GM12864 (cell line): ENCODE measurements at places on chromosomes 5 and 9.

DNA sequence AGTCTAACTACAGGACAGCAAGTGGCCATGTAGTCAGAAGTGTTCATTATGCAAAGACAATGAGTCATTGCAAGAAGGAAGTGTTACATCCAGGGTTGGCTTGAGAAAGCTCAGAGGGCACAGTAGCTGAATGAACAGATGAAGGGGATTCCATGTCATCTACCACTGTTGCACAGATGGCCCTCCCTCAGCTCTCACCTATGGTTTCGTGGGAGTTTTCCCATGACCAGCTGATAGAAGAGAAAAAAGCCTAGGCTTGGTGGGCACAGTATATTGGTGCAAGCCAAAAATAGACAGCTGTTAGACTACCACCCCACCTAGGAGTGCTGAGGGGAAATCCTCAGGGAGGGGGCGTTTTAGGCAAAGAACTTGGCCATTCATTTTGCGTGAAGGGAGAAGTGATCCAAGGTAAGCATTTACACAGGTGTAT lies 217.0 kb downstream of the DMRT2 start:
- DNase-seq: no peak

DNA sequence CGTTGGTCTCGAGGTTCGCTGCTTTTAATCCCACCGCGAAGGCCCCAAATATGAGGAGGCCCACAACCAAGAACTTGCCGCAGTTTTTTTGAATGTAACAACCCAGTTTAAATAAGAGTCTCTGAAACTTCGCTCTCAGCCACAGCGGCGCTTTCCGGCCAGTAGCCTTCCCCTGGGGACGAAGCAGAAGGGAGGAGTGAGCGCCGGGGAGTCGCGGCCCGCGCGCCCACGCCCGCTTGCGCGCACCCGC lies 10.4 kb downstream of the PTCH1 start:
- DNase-seq: no peak

DNA sequence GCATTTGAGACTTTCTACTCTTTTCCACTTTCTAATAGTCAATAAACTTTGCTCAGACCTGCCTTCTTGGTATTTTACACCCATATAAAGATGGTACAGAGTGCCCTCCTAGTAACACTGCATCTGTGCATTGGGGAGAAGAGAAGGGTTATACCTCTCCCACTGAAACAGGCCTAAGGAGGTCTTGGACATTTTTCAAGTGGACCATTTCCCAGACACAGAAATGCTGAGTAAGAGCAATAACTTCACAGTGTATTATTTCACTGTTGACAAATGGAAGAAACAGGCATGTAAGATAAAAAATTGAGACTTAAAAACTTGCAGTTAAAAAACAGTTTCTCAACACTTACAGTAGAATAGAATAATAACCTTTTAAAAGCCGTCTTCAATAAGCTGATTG lies 1224.0 kb upstream of the CDH18 start:
- no peak for DNase-seq

- DNase-seq: no peak
Measured at GRCh38 chr5:19547640-19548039, 440.4 kb downstream of the CDH18 start.

- DNase-seq: no peak
Measured at GRCh38 chr9:85892401-85892800, 48.5 kb upstream of the NAA35 start.

DNA sequence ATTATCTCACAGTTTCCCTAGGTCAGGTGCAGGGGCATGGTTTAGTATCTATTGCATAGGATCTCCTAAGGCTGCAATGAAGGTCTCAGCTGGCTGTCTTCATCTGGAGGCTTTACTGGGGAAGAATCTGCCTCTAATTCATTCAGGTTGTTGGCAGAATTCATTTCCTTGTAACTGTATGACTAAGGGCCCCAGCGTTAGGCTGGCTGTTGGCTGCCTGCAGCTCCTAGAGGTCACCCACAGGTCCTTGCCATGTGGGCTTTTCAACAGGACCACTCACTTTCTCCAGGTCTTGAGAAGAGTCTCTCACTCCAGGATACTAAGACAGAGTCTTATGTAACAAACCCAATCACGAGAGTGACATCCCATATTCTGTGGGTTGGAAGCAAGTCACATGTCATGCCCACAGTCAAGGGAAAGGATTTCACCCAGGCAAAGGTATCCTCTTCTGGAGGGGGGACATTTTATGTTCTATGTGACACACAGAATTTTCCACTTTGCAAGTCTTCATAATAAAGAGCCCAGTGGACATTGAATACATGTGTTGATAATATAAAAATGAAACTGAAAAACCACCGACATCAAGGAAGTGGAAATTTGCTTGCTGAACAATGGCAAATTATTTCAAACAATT lies 38.2 kb downstream of the HMHB1 start:
- no peak for DNase-seq

DNA sequence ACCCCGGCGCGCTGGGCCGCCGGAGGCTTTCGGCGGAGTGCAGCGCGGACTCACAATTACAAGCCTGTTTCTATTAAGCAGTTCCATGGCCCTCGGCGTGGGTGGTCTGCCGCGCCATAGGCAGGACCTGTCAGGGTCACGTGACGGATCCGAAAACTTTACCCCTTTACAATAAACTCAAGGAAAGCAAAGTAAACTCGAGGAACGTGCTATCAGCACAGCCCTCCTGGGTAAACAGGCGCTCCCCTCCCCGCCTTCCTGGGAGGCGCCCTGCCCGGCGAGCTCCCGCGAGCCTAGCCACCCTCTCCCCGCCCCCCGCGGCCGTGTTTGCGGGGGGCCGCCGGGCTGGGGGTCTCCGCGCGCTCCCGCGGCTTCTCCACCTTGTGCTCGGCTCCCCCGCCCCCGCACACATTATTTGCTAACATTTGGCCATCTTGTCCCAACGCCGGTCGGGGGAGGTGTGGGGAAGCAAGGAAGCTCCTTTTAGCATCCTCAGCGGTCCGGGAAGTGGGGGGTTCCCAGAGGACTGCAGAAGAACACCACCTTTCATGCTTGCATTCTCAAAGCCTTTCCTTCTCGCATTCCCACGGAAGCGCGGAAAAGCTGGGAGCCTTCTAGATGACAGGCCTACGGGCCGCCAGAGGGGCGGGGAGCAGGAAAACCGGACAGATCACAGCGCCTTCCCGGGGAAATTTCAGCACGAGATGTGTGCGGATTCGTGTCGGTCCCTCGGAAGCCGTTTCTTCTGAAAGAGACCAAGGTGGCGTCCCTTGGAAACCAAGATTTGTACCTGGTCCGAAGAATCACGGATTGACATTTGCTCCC lies at the start of gene PTCH1:
Gene PTCH1 (minus strand): TSS at position 238 of the 825 bp plus-strand sequence.
- no peak for DNase-seq

- DNase-seq: no peak
Measured at GRCh38 chr5:67272453-67273130, 76.0 kb upstream of the CD180 start.

- no peak for DNase-seq
Measured at GRCh38 chr9:73146111-73146815, 5.4 kb upstream of the ANXA1 start.

DNA sequence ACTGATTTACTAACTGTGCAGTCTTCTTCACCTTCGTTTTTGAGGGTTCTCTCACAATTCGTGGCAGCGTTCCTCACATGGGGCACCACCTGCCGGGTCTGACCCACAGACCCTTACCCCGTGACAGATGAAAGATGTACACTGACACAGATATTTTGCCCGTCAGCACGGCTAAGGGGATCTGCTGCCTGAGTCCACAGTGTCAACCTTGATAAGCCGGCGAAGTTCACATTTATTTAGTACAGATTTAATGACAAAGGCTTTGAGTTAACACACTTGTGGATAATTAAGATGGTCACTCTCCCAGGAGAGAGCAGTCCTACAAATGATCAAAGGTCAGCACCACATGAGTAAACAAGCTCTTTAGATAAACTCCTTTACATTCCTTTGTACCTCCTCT lies 15.9 kb upstream of the TEX10 start:
- DNase-seq: no peak

DNA sequence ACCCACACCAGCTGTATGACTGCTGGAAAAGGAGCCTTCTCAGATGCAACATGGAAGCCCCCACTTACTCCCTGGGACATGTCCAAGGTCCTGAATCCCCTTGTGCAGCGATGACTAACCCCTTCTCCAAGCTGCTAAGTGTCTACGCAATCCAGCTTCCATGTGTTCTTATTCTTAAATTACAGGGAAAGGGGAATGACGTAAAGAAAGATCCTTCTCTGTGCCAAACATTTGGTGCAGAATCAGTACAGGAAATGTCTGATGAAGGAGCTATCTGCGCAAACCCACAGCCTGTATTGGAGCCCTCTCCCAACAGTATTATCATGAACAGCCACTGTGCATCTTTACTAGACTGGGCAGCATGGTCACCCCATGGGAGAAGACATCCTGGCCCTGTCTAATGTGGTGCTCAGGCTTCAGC lies 183.2 kb downstream of the FRMD3 start:
- DNase-seq: no peak

- DNase-seq: no peak
Measured at GRCh38 chr9:92429836-92430235, 5.6 kb upstream of the OMD start.

GRCh38 chr9:137174722-137175293 lies 3.0 kb upstream of the TMEM210 start:
- DNase-seq: no peak

- peak; percentile 41 for DNase-seq
Measured at GRCh38 chr9:27377147-27377807, 80.3 kb upstream of the EQTN start.

- no peak for DNase-seq
Measured at GRCh38 chr5:180586870-180587269, 4.4 kb downstream of the SCGB3A1 start.

DNA sequence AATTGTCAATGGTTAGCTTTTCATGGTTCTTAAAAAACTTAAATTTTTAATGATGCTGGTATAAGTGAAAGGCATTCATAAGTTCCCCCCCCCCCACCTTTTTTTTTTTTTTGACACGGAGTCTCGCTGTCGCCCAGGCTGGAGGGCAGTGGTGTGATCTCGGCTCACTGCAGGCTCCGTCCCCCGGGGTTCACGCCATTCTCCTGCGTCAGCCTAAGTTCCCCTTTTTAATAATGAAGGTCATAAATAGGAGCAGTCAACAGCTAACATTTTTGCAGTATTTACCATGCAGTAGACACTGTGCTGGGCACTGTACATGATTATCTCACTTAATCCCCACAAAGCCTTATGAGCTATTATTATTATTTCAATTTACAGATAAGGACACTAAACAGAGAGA lies 556.3 kb downstream of the PDE4D start:
- DNase-seq: no peak

- no peak for DNase-seq
Measured at GRCh38 chr5:124110942-124111341, 599.0 kb downstream of the CSNK1G3 start.

- DNase-seq: no peak
Measured at GRCh38 chr5:102048940-102049339, 247.1 kb downstream of the SLCO4C1 start.

GRCh38 chr5:74016373-74016772 lies 390.4 kb downstream of the ARHGEF28 start:
- no peak for DNase-seq

- DNase-seq: no peak
Measured at GRCh38 chr9:15901572-15901971, 348.7 kb downstream of the CCDC171 start.

GRCh38 chr5:62327138-62328053 lies 21.4 kb downstream of the KIF2A start:
- DNase-seq: no peak

GRCh38 chr5:369151-369868 lies 47.8 kb downstream of the AHRR start:
- DNase-seq: no peak
